ENCODE measurements at places on chromosomes 5 and 9. TPM values are rescaled to one million over a fixed set of nuclear protein-coding genes. Genes with fewer than 3 reads are reported as not detected.

The RFX3 gene
- total RNA-seq: 0.28 TPM

The NMUR2 gene
- total RNA-seq: not detected

The TMEM8B gene
- 2.8 TPM for total RNA-seq

The TRIM14 gene
- 6.5 TPM for total RNA-seq

The NPM1 gene
- 2,195 TPM for total RNA-seq

The NUP188 gene
- 32.3 TPM for total RNA-seq

DNA sequence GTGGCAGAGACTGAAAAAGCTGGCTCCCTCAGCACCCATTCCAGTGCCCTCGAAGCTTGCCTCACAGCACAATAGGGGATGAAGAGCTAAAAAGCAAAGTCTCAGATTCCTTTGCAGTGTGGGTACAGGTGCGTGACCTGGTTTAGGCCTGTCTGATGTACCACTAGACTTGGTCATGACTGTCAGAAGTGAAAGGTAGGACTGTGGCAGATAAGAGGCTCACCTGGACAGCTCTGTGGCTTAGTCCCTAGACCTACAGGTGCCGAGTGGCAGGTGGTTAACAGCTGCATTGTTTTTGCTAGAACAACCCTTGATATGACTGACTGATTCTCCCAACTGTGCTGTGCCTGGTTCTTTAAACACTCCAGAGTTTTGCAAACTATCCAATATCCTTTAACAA lies 14.7 kb upstream of the SFXN1 start:
- no peaks in the 10 kb centered on the region for H3K36me3 ChIP-seq
- no peak overlapping the region for H3K4me3 ChIP-seq
- no peak overlapping the region for H3K27ac ChIP-seq
- H3K4me1 ChIP-seq: peaks cover 14% of the 10 kb centered on the region

GRCh38 chr5:164057121-164057520 lies 551.7 kb downstream of the MAT2B start:
- H3K27ac ChIP-seq: no peak overlapping the region
- peaks cover 16% of the 10 kb centered on the region for H3K4me1 ChIP-seq
- DNase-seq: no peak
- no peak overlapping the region for H3K4me3 ChIP-seq
- no peaks in the 10 kb centered on the region for H3K36me3 ChIP-seq

DNA sequence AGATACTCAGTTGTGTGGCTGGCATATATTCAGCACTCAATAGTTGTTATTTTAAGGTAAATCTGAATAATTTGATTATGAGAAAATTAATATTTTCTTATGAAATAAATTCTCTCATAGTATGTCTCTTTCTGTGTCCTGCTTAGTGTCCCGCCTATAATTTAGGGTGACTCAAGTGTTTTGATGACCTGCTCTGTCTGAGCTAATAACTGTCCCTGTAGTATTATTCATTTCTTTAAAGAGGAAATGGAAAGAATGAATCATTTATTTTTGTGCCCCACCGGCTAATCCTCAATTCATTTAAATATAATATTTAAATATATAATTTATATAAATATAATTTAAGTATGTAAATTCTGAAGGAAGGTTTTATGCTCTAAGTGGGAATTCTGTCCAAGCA lies 4.1 kb downstream of the SLC1A1 start:
- H3K4me1 ChIP-seq: no peaks in the 10 kb centered on the region
- H3K27ac ChIP-seq: no peak overlapping the region
- H3K27me3 ChIP-seq: no peaks in the 10 kb centered on the region
- H3K36me3 ChIP-seq: no peaks in the 10 kb centered on the region

DNA sequence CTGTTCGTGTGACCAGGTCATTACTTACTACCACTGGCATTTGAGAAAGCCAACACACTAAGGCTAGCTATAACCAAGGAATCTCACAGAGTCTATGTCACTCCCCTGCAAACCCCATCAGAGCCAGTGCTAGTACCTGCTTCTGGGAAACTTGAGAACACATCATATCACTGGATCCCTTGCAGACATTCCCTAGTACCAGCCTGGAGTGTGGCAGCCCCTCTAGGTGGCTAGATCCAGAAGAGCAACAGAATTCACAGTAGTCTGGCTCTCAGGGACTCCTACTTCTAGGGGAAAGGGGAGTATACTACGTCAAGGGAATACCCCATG lies 73.8 kb upstream of the RUSC2 start:
- H3K4me1 ChIP-seq: no peaks in the 10 kb centered on the region
- DNase-seq: no peak
- no peaks in the 10 kb centered on the region for H3K27me3 ChIP-seq
- H3K36me3 ChIP-seq: no peaks in the 10 kb centered on the region

DNA sequence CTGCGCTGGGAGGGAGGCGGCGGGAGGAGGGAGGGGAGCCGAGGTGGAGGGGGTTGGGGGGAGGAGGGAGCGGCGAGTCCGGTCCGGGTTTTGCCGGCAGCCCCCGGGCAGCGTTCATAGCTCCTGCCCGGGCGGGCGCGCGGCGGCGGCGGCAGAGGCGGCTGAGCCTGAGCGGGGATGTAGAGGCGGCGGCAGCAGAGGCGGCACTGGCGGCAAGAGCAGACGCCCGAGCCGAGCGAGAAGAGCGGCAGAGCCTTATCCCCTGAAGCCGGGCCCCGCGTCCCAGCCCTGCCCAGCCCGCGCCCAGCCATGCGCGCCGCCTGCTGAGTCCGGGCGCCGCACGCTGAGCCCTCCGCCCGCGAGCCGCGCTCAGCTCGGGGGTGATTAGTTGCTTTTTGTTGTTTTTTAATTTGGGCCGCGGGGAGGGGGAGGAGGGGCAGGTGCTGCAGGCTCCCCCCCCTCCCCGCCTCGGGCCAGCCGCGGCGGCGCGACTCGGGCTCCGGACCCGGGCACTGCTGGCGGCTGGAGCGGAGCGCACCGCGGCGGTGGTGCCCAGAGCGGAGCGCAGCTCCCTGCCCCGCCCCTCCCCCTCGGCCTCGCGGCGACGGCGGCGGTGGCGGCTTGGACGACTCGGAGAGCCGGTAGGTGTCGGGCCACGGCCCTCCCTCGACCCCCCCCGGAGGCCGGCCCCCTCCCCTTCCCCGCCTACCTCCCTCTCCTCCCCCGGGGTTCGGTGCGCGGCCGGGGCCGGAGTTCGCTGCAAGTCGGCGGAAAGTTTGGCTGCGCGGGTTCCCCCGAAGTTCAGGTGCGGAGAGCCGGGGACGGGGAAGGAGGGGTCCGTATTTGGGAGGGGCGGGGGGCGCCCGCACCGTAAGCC lies at the start of gene CXXC5:
TSS of gene CXXC5 (plus strand) at position 145 of the 877 bp plus-strand sequence. CDS start 32,175 bp downstream, outside the sequence.
- H3K27me3 ChIP-seq: no peaks in the 10 kb centered on the region
- peaks cover 21% of the 10 kb centered on the region for H3K36me3 ChIP-seq
- H3K4me3 ChIP-seq: peak within 1 kb of the TSS; percentile 95
- peaks cover 45% of the 10 kb centered on the region for H3K4me1 ChIP-seq

DNA sequence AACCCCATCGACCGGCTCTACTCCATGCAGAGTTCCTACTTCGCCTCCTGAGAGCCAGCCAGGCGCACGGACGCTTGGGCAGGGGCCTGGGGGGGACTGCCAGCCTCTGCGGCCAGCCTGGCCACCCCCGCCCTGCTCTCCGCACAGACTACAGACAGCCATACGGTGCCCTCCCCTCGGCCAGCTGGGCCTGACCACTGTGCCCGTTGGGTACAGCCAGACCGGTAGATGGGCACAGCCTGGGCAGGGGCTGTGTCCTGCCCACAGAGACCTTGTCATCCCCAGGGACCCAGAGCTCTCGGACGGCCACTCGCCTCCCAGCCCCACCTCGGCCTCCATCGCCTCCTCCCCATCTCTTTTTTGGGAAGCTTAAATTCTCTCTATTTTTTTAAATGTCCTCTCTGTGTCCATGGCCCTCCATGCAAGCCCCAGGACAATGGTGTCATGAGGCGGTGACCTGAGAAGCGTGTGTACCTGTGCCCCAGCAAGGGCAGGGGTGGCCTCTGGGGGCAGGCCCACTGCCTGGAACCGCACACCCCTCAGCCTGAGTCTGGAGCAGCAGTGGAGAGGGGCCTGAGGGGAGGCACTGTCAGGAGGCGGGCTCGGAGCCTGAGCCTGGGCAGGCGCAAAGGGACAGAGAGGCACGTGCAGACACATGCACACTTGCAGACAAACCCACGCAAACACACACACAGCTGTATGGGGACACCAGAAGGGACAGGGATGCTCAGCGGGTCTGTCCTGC lies 82.8 kb downstream of the LMX1B start:
- H3K27ac ChIP-seq: no peak overlapping the region
- no peak overlapping the region for H3K4me3 ChIP-seq
- H3K36me3 ChIP-seq: no peaks in the 10 kb centered on the region
- no peaks in the 10 kb centered on the region for H3K27me3 ChIP-seq
- no peak for DNase-seq
- no peaks in the 10 kb centered on the region for H3K4me1 ChIP-seq

DNA sequence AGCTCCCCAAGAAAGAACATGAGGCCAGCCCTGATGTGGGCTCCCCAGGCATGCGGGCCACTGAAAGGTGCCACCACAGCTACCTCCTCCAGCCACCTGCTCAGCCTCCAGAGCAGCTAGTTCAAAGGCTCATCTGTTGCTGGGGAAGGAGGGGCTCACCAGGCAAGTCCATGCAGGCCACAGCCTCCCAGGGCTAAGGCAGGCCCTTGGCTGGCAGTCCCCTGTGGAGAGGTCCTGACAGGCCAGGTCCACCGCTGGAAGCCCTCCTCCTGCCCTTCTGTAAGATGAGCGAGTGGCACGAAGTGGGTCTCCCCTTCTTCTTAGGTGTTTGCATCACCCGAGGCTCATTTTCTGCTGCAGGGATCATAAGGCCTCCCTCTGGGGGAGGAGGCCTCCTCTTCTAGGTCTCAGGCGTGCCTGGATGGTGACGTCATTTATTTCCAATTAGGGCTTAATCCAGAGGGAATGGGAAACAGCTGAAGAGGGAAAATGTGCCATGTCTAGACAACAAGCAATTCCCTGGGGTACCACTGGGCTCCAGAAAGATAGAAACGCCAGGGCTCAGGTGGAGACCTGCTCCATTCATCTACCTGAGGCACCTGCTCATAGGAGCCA lies 91.6 kb downstream of the CFAP90 start:
- no peaks in the 10 kb centered on the region for H3K36me3 ChIP-seq
- no peak for DNase-seq
- H3K4me1 ChIP-seq: no peaks in the 10 kb centered on the region
- no peaks in the 10 kb centered on the region for H3K27me3 ChIP-seq
- H3K27ac ChIP-seq: no peak overlapping the region

- DNase-seq: no peak
- no peak overlapping the region for H3K27ac ChIP-seq
- peaks cover 12% of the 10 kb centered on the region for H3K4me1 ChIP-seq
- no peak overlapping the region for H3K4me3 ChIP-seq
- no peaks in the 10 kb centered on the region for H3K27me3 ChIP-seq
Observed at GRCh38 chr9:126983767-126984166, 69.2 kb downstream of the RALGPS1 start.

DNA sequence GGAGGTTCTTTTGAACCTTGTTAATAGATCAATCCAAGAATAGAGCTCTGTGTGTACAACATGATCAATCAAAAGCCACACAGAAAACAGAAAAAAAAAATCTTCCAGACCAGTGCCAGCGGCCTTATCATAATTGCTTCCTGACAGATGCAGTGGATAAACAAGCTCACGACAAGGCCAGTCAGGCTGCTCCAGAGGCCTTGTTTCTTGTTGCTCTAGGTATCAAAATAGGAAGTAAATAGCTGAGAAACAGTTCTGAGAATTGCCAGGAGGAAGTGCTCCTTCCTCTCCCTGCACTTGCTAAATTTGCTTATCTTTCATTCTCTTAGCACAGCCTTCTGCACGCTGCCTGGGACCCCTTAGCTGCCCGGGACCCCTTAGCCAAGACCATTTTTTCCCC lies 199.0 kb upstream of the TARS1 start:
- H3K4me1 ChIP-seq: no peaks in the 10 kb centered on the region
- DNase-seq: no peak
- no peaks in the 10 kb centered on the region for H3K36me3 ChIP-seq

DNA sequence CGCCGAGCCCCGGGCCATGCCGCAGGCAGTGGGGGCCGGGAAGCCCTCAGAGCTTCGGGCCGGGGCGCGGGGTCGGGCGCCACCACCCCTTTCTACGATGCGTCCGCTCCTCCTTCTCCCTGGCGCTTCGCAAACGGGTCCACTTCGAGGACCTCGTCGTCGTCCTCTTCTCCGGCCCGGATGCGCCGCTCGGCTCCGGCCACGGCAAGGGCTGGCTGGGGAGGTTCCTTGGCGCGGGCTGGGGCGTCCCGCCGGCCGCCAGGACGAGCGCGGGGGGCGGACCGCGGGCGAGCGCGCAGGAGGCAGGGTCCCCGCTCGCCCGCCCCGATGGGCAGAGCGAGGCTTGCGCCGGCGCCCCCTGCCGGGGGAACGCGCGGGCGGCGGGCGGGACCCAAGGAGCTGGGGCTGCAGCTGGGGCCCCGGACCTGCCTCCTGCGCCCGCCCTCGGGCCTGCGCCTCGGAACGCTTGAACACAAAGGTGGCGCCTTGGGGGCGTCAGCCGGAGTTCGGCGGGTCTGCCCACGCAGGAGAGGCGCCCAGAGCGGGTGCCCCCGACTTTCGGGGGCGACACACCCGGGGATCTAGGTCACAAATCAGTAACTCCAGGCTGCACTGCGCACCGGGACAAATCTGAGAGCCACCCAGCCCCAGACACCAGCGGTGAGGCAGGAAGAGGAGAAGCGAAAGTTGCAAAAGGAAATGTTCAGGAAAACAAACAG lies at the start of gene ROR2:
TSS of gene ROR2 (minus strand) at position 283 of the 719 bp plus-strand sequence.
- H3K27me3 ChIP-seq: peaks cover 32% of the 10 kb centered on the region
- DNase-seq: peak; percentile 46
- no peak within 1 kb of the TSS for H3K27ac ChIP-seq

DNA sequence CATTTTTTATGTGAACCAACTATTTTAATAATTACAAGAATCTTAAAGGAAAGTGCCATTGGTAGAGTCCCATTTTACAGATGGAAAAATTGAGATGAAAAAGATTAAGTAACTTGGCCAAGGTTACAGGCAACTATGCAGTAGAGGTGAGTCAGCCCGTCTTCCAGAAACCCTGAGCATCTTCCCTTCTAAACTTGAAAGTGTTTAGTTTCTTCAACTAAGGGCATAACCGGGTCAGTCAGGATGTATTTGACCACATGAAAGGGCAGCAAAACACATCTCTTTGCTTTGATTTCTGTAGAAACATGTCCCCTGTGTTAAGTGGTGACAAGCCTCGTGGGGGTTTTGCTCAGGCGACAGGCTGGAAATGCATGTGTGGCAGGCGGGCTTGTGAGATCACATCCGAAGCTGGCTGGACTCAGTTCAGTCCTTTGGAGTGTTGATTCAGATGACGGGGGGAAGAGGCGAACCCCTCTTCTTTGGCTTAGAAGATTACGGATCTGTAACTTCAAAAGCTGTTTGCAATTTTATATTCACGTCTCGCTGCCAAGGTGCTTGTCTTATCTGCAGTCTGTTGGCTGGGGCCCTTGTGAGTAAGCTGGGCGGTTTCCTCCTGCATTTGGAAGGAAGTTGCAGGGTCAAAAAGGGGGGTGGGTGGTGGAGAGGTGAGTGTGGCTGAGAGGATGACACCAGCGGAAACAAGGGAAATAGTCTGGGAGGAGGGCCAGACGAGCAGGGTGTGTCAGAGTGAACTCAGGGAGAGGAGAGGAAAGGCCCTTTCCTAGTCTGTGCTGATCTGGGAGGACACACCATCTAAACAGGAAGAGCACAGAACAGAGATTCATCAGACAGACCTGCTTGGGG lies 78.9 kb upstream of the RPS23 start:
- H3K4me1 ChIP-seq: peaks cover 19% of the 10 kb centered on the region
- H3K36me3 ChIP-seq: no peaks in the 10 kb centered on the region
- H3K27me3 ChIP-seq: no peaks in the 10 kb centered on the region
- 0 out of 2 replicates have a peak overlapping the region, but pooled peaks have one; percentile 9 for H3K27ac ChIP-seq

GRCh38 chr5:5069851-5070250 lies 70.3 kb upstream of the ADAMTS16 start:
- H3K4me3 ChIP-seq: no peak overlapping the region
- DNase-seq: no peak
- H3K27ac ChIP-seq: no peak overlapping the region
- H3K36me3 ChIP-seq: no peaks in the 10 kb centered on the region

All from SJSA1 (cell line).